ENCODE measurements at places on chromosomes 16 and 17.

DNA sequence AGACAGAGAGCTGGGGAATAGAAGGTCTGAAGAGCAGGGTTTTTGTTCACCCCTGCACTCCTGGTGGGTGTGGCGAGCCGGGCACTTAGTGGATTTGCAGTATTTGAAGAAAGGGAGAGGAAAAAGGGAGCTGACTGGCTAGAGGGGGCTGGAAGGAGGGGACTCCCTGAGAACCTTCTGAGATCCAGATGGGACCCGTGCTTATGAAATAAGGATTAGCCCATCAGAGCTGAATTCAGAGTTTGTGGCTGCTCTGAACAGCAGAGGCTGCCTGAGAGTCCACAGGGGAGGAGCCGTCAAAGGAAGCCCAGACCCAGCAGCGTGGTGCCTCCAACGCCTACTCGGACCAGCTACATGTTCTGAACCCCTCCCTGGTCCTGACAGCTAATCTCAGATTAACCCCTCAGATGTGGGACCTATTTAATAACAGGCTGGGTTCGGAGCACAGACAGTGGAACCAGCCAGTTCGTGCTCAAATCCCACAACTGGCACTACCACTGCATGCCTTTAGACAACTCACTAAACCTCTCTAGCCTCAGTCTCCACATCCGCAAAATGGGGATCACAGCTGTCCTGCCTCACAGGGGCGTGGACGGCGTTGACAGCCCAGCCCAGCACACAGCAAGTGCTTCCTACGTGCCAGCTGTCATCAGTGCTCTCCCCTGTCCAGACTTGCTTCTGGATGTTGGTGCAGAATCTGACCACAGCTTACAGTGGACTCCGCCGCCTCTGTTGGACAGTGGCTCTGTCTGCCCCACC, 70.6 kb downstream of the DYNLRB2 start:
- DNase-seq: no peak

DNA sequence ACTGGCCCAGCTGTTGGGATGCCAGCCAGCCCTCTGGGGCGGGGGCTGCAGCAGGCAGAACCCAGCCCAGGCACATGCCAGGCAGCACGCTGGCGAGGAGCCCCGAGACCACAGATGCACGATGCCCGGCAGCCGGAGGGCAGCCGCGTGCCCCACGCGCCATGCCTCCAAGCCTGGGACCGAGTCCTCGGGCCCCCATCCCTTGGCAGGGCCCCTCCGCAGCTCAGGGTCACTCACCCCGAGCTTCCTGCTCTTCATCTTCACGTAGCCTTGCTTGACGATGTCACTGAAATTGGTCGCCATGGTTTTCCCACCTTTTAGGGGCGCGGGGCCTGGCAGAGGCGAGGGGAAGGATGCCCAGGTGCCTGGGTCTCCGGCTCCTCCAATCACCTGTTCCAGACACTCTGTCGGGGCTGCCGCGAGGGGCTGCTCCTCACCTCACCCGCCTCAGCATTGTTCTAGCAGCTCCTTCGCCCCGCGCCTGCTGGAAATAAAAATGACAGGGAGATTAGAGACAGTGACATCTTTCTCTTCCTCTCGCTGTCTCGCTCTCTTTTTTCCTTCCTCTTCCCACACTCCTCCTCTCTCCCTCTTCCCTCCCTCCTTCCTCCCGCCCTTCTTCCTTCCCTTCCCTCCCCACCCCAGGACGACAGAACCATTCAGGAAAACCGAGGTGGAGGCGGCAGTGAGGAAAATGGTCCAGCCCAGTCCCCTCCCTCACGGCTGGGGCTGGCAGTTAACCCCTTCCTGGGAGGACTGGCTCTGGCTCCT, 6.9 kb downstream of the DOK4 start:
- DNase-seq: no peak

DNA sequence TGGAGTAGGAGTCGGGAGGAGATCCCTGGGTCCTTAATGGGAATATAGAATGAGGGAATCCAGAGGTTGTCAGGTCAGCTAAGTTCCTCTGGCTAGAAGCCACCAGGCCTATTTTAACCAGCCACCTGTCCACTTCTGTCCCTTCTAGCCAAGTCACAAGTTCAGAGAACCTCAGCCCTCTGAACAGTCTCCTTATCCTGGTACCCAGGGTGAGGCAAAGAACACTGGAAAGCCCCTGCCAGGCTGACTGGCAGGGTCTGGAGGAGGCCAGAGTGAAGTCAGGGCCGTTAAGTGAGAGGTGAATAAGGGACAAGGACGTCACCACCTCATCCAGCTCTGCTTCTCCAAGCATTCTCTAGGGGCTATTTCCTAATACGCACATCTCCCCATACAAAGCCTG, 2.7 kb downstream of the CTDNEP1 start:
- no peak for DNase-seq

DNA sequence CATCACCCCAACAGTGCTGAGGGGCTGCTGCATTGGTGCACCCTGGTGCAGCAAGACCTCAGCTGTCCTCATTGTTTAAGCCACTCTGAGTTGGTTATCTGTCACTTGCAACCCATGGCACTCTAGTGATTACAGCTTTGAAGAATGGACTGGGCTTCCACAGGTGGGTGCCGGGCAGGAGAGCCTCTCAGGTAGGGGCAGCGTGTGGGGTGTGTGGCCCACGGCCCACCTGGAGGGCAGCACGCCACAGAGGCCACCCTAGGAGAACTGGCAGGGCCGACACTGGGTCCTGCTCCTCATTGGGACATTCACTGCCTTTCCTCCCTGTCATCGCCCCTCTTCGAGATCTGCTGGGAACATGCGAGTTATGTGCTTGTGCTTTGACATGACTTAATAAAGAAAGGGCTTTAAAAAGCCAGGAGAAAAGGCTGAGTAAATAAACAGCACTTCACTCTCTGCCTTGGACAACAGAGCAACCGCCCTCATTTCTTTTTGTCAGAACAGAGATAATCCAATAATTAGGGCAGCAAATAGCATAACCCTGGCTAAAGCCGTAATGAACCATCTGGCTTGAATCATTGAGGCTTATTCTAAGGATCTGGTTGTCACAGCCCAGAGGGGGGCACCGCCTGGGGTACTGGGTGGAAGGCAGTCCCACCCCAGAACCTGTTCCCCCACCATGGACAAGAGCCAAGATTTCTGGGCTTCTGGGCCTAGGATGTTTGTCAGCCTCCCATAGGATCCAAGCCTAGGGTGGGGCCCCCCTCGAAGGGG, 3.0 kb downstream of the DOC2B start:
- DNase-seq: no peak

DNA sequence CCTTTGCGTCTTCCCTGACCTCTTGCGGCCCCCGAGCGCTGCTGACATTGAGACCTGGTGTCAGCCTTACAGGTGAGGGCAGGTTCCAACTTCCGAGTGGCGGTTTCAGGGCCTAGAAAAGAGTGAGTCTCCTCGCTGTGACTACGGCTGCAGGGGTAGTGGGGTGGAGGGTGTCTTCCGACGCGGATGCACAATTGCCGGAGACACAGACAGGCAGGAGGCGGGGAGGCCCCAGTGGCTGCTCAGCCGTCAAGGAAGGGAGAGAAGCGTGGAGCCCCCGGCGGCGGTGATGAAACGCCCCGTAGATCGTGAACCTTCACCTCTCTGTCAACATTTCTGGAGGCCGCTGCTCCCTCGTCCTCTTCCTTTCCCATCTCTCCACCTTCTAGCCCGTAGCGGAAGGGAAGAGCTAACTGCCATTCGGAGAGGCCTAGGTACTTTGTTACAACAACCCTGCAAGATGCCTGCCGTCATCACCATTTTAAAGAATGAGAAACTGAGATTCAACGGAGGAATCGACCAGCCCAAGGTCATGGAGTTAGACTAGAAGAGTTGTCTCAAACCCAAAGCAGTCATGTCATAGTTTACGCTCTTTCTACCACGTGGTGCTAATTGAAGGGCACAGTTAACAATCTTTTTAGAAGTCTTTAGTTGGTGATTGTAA, 485 bp downstream of the DNAJA3 start:
- DNase-seq: no peak

- DNase-seq: no peak
Measured at GRCh38 chr17:83086907-83087787, 7.7 kb downstream of the METRNL start.

GRCh38 chr16:65600629-65601028, 478.8 kb upstream of the CDH11 start:
- DNase-seq: no peak

DNA sequence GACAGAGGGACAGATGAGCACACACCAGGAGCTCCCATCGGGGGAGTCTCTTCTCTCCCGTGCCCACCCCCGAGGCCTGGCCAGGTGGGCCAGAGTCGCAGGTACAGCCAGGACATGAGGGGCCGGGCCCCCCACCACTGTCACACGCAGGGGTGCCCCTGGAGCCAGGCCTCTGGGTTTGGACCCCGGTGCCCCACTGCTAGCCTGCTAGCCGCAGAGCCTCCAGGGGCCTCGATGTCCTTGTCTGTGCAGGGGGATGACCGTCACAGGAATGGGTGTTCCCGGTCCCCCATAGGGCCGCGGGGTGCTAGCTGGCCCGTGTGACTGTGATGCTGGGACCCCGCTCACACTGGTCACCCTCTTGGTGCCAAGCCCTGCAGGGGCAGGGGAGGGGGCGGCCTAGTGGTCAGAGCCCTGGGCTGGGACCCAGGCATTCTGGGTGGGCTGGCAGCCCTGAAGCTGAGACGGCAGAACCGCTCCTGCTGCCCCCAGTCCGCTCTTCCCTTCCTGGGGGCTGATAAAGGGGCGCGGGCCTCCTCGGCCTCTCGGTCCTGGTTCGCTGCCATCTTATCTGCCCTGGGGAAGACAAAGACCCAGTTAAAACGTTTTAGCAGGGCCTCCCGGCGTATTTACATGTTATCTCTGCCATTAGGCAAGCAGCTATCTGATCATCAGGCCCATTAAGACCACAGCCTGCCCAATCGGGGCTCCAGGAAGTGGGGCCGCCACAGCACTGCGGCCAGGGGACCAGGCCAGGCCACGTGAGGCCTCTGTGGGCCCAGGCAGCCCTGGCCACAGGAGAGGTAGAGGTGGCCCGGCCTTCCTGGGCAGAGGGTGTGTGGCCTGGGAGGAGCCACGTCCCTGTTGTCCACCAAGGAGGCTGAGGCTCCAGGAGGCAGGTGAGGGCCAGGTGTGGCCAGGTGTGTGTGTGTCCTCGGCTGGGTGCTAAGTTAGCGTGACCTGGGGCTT, 57.2 kb upstream of the ZC3H18 start:
- no peak for DNase-seq

DNA sequence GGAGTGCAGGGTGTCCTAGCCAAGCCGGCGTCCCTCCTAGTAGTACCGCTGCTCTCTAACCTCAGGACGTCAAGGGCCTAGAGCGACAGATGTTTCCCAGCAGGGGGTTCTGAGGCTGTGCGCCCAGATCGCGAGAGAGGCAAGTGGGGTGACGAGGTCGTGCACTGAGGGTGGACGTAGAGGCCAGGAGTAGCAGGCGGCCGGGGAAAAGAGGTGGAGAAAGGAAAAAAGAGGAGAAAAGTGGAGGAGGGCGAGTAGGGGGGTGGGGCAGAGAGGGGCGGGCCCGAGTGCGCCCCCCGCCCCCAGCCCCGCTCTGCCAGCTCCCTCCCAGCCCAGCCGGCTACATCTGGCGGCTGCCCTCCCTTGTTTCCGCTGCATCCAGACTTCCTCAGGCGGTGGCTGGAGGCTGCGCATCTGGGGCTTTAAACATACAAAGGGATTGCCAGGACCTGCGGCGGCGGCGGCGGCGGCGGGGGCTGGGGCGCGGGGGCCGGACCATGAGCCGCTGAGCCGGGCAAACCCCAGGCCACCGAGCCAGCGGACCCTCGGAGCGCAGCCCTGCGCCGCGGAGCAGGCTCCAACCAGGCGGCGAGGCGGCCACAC, at the start of gene MMP2:
TSS of gene MMP2 (plus strand) at position 372 of the 603 bp plus-strand sequence. CDS start 282 bp downstream, outside the sequence.
- no peak for DNase-seq

Measured in CD4-positive, alpha-beta T cell treated with Interleukin-4 for 1 hour (primary cell).